ENCODE measurements at places on chromosomes 13 and 19.

- DNase-seq = no peak
These were observed 660 bp downstream of the CIC start for GRCh38 chr19:42269478-42270345.

- DNase-seq = no peak
These were observed 232.2 kb downstream of the GGACT start for GRCh38 chr13:100356426-100356825.

GRCh38 chr13:20381401-20381800, 144.3 kb downstream of the CRYL1 start:
- no peak for DNase-seq

DNA sequence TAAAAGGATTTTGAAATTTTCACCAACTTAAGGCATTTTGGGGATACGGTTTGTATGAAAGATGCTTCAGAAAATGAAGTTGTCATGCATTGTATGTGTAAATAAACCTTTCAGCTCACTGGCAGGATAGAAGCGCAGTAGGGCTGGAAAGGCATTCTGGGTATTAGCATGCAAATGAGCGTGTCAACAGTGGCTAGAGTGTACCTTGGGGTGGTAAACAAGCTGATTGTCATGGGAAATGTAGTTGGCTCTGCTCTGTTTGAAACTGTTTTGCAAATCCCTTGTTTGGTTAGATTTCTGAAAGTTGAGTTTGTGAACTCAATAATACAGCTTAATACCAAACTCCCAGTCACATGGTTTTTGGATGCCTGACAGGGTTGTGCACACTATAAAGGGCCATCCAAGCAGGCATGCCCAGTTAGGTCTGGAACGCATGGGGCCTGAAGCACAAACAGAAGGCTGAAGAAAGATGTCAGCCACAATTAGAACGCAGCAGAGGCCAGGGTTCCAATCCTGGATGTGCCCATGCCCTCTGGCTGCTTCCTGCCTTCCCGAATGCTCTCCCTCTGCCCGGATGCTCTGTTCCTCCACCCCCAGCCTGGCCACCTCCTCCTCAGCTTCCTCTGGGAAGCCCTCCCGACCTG, 14.6 kb downstream of the GSX1 start:
- DNase-seq = no peak

DNA sequence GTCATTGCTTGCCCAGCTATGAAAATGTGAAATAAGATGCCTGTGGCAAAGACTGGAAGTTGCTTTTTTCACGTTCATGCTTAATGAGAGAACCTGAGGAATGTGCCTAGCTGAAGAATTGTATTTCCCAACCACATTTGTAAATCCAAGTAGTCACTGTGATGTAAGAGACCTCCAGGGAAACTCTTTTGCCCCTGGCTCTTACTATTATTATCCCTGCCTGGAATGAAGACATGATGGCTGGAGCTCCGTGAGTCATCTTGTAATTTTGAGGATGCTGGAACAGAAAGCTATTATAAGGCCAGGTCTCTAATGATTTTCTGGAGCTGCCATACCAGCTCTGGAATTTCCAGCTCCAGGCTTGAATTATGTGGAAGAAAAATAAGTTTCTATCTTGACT, 894.3 kb downstream of the DIAPH3 start:
- no peak for DNase-seq

- DNase-seq = no peak
These were observed 33.1 kb downstream of the DHRS12 start for GRCh38 chr13:51770681-51771417.

- no peak for DNase-seq
These were observed 322.5 kb upstream of the ZNF507 start for GRCh38 chr19:32022731-32023563.

GRCh38 chr19:14432791-14433553, at the start of gene PKN1:
Gene PKN1, plus strand, starts transcription at chr19:14433306. Its CDS starts 216 bp downstream, at chr19:14433522.
- DNase-seq = peak; percentile 21

DNA sequence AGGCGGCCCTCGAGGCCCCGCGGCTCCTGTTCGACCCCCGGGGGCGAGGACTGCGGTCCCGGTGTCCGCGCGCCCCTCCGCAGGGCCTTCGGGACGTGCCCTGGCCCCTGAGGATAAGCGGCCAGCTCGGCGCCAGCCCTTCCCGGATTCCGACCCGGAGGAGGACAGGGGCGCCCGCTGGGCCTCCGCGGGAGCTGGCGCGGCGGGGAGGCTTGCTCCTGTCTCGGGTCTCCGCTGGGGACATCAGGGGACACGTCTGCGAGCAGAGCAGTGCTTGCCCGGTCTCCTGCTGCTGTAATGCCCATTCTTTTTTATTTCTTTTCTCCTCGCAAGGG, 829 bp downstream of the B3GLCT start:
- DNase-seq = peak; percentile 32

GRCh38 chr13:79724348-79725103, 243.6 kb downstream of the NDFIP2 start:
- DNase-seq = no peak

GRCh38 chr13:34369931-34370330, 552.0 kb downstream of the RFC3 start:
- no peak for DNase-seq

- DNase-seq = no peak
These were observed 774.1 kb downstream of the LIG4 start for GRCh38 chr13:107441279-107441678.

DNA sequence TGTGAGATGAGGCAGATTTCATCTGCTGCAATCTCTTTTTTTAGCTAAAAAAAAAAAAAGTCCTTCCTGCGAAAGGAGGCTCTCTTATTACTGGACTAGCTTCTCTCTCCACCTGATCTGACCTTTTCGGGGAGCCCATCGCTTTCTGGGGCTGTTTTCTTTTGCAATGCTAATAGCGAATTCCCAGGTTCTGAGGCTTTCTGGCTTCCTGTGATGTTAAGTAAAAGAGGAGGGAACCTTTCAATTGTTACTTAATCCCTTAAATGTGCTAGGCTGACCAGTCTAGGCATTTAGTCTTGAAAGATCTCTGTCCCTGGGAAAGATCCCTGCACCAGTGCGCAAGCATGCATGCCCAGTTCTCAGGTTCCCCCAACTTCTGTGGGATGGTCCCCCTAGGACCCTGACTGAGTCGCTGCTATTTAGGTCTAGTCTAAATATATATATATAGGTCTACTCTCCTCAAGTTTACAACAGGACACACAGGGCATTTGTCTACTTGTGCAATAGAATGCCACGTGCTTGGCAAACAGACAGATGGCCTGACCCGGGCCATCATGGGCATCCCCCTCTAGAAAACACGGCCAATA, 224.7 kb downstream of the ZNF536 start:
- DNase-seq = no peak

- DNase-seq = no peak
These were observed 362.2 kb upstream of the PCDH20 start for GRCh38 chr13:61777899-61778298.

- DNase-seq = no peak
These were observed 27.7 kb upstream of the ARGLU1 start for GRCh38 chr13:106595625-106596024.

GRCh38 chr13:26855921-26856320, 95.3 kb upstream of the GPR12 start:
- no peak for DNase-seq

DNA sequence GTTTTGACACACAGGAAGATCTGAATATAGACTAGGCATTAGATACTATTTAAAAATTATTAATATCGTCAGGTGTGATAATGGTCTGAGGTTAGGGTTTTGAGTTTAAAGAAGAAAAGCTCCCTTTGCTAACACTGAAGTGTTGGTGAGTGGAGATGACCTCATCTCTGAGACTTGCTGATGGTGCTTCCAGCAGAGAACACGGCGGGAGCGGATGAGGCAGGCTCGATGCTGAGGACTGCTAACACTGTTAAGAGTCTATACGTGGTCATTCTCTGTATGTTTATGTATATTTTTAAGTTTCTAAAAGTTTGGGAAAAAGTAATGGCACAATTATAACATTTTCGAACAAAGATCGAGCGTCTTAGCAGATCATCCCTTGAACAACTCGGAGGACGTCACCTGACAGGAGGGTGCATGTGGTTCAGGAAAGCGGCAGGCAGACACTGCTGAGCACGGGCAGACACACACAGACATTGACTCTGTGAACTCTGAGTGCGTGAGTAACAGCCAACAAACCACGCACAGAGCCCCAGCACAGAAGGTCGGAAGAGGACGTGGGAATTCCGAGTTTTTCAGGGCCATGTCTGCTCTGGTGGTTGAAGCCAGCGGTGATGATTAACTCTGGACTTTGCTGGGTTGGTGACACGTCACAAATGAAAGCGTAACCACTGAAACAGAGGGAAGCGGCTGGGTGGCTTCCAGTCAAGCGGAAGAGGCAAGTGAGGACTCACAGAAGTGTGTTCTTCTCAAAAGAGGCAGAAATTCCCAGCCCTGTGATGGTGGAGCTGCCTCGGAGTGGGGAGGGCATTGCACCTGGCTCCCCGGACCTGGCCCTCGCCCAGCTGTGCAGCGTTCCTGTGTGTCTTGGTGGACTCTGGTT, 91.9 kb upstream of the TEX29 start:
- no peak for DNase-seq

DNA sequence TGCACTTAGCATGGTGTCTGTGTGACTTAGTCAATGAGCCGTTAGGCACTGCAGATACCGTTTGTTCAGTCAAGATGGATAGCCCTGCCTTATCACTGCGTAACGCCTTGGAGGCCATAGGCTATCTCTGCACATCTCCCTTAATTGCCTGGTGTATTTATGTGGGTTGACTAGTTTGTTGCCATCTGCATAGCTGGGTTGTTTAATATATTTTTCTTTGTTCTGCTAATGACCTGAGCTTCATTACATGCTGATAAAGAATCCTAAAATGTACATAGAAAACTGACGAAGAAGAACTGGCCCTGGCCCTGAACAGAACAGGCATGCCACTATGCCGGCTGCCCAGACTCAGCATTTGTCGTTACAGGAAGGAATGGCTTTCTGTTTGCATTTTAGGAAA, 297.8 kb downstream of the SHISA2 start:
- DNase-seq = no peak

- no peak for DNase-seq
These were observed 25.2 kb downstream of the CPT1C start for GRCh38 chr19:49716154-49716553.

DNA sequence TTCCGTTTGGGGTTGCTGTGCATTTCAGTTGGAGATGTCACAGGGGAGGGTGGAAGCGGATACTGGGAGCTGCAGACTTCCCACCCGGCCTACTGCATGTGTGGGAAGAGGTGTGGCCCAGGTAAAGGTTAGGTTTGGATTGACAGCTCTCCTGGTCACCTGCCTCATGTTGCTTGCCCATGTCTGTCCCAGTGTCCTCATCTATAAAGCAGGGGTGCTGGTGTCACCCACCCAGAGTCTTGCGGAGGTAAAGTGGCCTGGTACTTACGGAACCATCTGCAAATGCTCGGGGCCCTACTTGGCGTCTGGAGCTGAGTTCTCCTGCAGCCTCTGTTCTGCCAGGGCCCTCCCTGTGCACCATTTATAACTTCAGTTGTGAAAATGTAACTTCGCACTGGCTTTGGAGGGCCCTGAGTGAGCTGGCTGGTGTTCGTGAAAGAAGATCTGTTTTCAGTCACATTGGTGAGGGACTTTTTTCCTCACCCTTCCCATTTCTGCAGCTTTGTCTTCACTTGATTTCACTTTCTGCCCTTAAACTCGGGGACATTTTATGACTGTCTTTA, 65.1 kb upstream of the TEX29 start:
- DNase-seq = no peak

DNA sequence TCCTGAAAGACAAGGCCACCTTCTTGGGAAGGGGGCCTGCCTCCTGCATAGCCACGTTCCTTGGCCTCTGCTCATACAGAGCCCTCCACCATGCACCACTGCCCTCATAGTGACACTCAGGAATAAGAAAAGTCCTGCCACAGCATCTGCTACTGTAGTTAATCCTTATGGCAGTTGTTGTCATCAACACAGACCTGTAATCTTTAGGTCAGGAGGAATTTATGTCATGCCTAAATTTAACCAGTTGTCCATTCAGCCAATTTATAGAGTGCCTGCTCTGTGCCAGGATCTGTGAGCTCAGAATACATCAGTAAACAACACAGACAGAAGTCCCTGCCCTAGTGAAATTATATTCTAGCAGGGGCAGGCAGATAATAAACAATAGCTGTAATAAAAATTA, 44.4 kb downstream of the FAM124A start:
- DNase-seq = no peak

DNA sequence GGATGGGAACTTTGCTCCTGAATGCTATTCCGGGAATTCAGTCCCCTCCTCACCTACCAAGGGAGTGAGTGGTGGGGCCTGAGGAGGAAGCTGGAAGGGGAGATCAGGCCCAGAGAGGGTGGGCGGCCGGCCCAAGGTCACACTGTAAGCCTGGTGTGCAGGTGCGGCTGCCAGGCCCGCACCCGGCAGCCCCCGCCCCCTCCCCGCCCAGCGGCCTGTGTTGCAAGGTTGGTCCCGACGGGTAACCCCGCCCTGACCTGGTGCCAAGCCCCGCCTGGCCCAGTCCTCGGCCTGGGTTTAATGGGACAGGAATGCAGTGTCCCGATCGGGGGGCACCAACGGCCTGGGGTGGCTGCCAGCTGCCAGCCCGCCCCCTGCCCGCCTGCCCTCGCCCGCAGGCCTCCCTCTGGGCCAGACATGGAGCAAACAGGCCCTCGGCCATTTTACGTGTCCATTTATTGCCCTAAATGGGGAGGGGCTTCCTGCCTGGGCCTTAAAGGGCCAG, 5.5 kb downstream of the ZBTB7A start:
- DNase-seq = no peak

DNA sequence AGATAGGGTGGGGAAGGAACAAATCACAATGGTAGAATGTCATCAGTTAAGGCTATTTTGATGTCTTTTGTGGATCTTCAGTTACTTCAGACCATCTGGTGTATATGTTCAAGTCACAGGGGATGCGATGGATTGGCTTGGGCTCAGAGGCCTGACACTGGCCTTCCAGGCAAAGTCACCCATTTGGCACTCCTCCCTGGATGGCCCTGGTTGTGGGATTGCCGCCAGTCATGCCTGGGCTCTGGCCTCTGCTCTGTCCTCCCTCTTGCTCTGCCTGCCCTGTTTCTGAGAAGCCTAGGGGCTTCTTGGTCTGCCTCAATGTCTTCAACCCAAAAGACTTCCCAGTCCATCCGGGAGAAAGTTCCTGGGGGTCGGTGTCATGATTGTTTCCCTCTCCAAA, 50.2 kb downstream of the ZNF146 start:
- DNase-seq = no peak

- DNase-seq = peak; percentile 50
These were observed 4.3 kb upstream of the RLN3 start for GRCh38 chr19:14023404-14024235.

GRCh38 chr13:39547108-39547507, 55.9 kb downstream of the LHFPL6 start:
- no peak for DNase-seq

- DNase-seq = no peak
These were observed 21.6 kb downstream of the VASP start for GRCh38 chr19:45528744-45529419.

GRCh38 chr19:13095934-13096927, 6.4 kb downstream of the LYL1 start:
- DNase-seq = no peak

- no peak for DNase-seq
These were observed 590.3 kb upstream of the MIR17HG start for GRCh38 chr13:90757127-90757680.

Data from SW 1271 (cell line).